ENCODE measurements at places on chromosomes 7 and 10.

- peak within 1 kb of the TSS; percentile 85 for H3K4me3 ChIP-seq
- peak within 1 kb of the TSS; percentile 87 for H3K27ac ChIP-seq
- no peaks in the 10 kb centered on the region for H3K36me3 ChIP-seq
- H3K4me1 ChIP-seq, result peaks cover 4% of the 10 kb centered on the region
- peak; percentile 100 for DNase-seq
Measured at GRCh38 chr10:74150990-74151878, at the start of gene ADK. Gene ADK (plus strand): TSS chr10:74151221. CDS start chr10:74151279, 58 bp downstream.

GRCh38 chr10:4427532-4427931 is 398.5 kb upstream of the AKR1E2 start:
- no peak overlapping the region for H3K27ac ChIP-seq
- peak; percentile 85 for DNase-seq
- no peaks in the 10 kb centered on the region for H3K27me3 ChIP-seq
- no peaks in the 10 kb centered on the region for H3K36me3 ChIP-seq

DNA sequence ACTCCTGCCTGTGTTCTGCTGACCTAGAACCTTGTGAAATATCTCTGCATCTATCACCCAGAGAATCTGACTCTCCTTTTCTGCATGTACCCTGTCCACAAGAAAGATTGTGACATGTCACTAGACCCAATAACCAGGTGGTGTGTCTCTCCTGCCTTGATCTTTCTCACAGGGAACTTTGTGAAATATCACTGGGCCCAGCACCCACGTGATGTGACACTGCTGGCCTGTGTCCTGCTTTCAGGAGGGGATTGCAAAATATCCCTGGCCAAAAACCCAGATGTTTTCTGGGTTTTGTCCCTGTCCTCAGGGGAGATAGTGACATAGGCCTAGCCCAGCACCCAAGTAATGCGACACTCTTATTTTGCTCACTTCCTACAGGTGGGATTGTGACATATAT is 10.1 kb upstream of the ZNF107 start:
- no peaks in the 10 kb centered on the region for H3K4me1 ChIP-seq
- H3K27me3 ChIP-seq, result no peaks in the 10 kb centered on the region
- no peak overlapping the region for H3K27ac ChIP-seq
- no peak overlapping the region for H3K4me3 ChIP-seq
- DNase-seq, result no peak

GRCh38 chr10:98374217-98374985 is 40.6 kb downstream of the PYROXD2 start:
- H3K27ac ChIP-seq, result no peak overlapping the region
- H3K27me3 ChIP-seq, result no peaks in the 10 kb centered on the region
- H3K4me3 ChIP-seq, result no peak overlapping the region

All from lung (tissue), 17 donors.